ENCODE measurements at places on chromosomes 2 and 18.

- DNase-seq, result no peak
These were observed 1695.8 kb upstream of the PIK3C3 start for GRCh38 chr18:40259115-40259835.

GRCh38 chr2:46887028-46887885, 28.3 kb downstream of the MCFD2 start:
- DNase-seq, result no peak

DNA sequence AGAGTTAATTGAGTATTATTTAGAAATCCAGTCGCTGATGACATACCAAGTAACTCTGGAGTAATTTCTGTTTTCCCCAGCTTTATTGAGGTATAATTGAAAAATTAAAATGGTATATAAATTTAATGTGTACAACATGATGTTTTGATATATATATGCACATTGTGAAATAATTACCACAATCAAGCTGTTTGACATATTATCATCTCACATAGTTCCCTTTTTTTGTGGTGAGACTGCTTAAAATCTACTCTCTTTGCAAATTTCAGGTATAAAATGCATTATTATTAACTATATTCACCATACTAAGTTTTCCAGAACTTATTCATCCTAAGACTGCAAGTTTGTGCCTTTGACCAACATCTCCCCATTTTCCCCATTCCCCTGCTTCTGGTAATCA, 25.0 kb upstream of the SPAG16 start:
- DNase-seq, result no peak

GRCh38 chr2:136135921-136136906, 18.3 kb upstream of the CXCR4 start:
- DNase-seq, result peak; percentile 42

DNA sequence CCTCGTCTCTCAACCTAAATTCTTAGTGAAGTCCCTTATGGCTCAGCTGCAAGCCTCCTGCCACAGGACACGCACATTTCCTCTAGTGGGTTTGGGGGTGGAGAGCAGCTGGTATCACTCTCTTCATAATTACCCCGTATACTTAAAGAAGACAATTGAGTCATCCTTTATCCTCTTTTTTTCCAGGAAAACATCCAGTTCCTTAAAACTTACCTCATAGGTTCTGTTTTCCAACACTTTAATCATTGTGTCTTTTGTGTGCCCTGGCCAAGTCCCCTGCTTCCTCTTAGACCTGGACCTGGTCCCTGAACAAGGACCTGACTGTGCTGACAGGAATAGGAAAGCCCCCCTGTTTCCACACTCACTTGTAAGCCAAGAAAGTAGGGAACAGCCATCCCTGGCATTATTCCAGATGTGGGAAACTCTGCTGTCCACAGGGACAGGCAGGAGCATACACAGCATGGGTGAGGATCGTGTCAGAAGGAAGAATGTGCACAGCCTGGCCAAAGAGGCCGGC, 42.3 kb upstream of the MYO1B start:
- no peak for DNase-seq

DNA sequence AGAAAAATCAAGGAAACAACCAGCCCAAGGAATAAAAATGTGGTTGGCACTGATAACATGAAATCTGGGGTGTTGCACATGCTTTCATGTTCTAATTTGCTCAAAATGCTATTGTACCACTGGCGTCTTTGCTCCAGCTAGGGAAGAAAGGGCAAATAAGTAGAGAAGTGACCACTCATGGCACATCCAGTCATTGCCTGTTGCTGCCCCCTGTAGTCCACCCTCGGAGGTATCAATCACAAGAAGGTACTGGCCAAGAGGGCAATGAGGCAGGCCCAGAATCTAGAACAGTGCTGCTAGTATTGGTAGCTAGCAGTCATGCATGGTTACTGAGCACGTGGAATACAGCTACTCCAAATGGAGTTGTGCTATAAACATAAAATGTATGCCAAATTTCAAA, 213.4 kb downstream of the CDCA7 start:
- peak; percentile 46 for DNase-seq

- no peak for DNase-seq
These were observed 407.6 kb upstream of the HS6ST1 start for GRCh38 chr2:128726236-128726635.

GRCh38 chr2:172777431-172777830, 41.8 kb downstream of the RAPGEF4 start:
- no peak for DNase-seq

- DNase-seq, result no peak
These were observed 35.4 kb downstream of the PREPL start for GRCh38 chr2:44325897-44326296.

DNA sequence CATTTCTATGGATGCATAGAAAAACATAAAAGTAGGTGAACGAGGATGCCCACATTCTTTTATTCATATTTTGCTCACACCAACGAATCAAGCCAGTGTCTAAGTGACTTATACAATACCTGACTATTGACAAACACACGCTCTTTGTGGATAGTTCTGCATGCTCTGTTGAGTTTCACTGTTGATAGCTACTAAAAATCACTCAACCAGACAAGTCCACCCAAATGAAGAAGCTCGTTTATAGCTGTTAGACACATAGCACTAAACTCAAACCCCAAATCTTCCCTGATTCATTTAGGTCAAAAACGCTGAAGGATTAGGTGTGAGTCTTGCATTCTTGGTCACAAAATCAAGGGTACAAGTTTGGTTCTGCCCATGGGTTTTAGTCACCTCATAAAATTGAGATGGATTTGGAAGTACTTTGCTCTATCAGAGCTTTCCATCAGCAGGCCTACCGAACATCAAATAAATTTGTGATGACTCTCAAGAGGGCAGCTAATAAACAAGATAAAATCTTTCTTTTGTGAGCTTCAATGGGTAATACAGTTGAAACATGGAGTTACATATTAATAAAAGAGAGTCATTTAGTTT, 92.7 kb upstream of the ETAA1 start:
- no peak for DNase-seq

DNA sequence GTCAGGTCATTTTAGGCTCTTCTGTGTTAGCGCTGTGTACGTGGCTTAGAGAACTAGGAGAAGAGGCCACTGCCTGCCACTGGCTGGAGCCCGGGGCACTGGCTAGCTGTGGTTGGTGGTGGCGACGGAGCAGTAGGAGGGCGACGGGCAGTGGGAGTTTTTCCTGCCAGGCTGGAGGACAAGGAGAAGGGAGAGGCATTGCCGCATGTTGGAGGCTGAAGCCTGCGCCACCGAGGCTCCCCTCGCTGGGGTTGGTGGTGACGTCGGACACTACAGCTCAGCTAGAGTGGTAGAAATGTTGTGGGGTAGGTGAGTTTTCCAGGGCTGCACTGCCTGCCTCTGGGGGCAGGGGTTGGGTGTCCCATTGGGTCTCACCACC, 41.7 kb upstream of the IMP4 start:
- no peak for DNase-seq

- no peak for DNase-seq
These were observed 3.2 kb downstream of the GMPPA start for GRCh38 chr2:219501849-219502248.

- no peak for DNase-seq
These were observed 29.3 kb upstream of the LBH start for GRCh38 chr2:30201990-30202389.

GRCh38 chr18:58557008-58557435, 71.9 kb downstream of the ALPK2 start:
- DNase-seq, result no peak

GRCh38 chr18:10230072-10230471, 224.4 kb upstream of the APCDD1 start:
- no peak for DNase-seq

DNA sequence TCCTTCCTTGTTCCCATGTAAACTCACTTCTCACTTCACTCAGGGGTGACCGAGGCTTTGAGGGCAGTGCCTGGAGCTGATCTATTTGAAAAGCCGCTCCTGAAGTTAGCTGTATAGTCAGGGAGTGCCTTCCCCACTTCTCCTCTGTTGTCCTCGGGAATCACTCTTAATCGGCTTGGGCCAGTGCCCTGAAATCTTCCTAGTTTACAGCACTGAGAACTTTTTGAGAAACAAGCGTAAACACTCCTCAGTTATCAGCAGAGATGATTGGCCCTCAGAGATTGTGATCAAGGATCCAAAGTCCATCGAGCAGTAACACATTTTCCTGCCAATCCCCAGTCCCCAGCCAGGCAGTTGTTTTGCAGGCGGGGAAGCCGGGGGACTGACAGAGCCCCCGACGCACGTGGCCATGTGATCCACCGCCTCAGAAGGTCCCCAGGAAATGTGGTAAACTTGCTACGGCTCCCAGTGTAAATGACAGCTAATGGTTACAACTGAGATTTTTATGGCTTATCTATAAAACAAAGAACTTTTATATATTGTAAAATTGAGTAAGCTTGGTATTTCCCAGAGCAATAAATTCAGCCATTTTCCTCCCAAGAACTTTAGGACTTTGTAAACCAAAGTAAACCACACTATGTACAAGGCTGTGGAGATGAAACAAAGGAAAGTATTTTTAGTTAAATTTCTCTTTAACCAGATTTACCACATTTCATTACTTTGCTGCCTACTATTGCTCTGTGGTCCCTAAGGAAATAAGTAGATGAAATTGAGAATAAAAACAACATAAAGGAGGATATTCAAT, 53.5 kb downstream of the C18orf63 start:
- no peak for DNase-seq

DNA sequence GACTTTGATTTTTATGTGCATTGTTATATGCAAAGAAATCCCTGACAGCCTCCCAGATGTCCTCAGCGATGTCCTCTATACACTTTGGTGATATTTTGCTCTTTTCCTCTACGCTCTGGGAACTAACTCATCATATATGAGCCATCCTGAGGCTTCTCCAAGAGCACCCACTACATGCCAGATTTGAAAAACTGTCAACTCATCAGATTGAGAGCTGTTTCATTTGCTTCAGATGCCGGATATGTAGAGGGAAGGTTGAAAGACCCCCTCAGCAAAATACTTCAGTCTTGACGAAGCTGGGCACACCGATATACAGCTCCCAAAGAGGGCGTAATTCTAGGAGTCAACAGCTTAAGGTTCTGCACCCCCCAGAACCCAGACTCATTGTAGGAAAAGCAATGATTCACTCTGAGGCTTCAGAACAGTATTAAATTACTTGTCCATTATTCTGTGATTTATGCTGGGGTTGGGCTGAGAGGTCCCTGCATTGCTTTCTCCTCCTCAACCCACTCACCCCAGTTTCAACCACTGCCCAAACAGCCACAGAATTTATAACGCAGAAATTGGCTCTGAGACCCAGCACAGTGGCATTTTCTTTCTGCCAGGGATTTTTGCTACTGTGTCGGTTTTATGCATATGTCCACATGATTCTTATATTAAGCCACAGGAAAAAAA, 341.8 kb downstream of the ALK start:
- no peak for DNase-seq

- no peak for DNase-seq
These were observed 283.3 kb downstream of the SLC8A1 start for GRCh38 chr2:40168546-40168945.

GRCh38 chr2:44952143-44952805, 10.8 kb downstream of the SIX3 start:
- no peak for DNase-seq

DNA sequence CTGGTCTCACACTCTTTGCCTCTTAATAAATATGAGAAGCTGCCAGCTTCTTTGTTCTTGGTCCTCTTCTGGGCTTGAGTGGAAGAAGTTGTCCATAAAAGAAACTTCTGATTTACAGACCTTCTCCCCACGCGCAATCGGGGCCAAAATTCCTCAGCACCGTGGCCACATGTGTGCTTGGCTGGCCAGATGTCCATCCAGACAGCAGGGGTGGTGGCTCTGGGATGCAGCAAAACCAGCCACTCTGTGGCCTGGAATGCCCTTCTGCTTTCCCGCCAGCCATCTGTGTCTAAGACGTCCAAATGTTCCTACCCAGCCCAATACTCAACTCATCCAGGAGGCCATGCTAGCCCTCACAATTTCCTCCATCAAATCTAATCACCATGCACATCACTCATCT, 250.8 kb downstream of the EN1 start:
- no peak for DNase-seq

DNA sequence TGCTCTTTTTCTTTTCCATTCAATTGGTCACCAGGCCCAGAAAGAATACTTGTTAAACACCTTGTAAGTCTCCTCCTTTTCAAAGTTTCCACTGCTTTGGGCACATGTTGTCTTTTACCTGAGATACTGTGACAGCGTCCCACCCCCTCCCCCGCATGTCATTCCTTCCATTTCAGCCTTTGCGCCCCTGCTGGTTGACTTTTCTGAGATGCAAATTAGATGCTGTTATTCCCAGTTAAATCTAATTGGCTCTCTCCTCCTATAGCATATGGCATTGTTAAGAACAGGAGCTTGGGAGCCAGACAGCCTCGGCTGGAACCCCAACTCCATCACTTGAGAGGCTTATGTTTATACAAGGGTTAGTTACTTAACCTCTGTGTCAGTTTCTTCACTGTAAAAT, 80.3 kb upstream of the GAREM1 start:
- DNase-seq, result no peak

DNA sequence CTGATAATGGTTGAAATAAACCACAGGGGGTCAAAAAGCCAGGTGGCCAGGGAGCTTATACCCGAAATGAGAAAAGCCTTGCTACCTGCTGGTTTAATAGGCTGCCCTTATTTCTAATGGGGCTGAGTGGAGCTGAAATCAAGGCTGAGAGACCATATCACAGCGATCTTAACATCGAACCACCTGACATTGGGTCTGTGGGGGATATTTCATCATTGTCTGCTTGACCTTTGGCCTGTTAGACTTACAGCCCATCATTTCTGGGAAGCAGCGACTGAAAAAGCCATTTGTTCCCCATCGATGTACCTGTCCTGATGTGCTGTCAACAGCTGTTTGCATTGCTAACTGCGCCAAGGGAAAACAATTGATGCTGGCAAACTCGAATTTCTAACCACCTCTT, 199.7 kb upstream of the SLC14A2 start:
- DNase-seq, result peak; percentile 98

DNA sequence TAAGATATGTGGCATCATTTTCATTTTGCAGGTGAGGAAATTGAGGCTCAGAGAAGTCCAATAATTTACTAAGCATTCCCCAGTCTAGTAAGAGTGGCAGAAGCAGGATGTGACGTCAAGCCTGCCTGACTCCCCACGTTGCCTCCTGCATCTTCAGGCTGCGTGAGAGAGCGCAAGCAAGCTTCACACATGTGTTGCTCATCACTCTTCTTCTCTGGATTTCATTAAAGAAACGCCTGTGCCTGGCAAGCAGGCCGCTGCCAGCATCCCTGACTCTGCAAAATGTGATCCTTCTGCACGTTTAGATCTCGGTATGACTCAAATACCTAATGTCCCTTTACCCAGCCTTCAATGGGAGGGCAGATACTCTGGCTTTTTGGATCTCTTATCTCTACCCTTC, 96.8 kb downstream of the PRKCE start:
- DNase-seq, result no peak

GRCh38 chr2:2777213-2777612, 446.1 kb upstream of the MYT1L start:
- DNase-seq, result no peak

DNA sequence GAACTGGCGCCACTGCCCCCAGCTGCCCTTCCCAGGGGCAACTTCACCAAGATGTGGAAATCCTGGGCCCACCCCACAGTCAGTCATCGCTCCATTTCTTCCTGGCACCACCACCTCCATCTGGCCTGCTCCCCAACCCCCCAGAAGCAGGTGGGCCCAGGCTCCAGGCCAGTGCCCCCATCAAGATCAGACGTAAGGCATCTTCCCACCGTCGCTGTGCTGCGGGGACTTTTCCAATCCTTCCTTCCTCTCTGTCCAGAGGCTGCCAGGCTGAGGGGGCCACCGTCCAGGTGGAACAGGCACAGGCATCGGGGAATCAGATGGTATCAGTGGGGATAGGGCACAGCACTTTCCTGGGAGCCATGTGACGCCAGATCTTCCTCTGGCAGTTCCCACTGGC, 8.1 kb downstream of the PRLH start:
- DNase-seq, result no peak

GRCh38 chr2:123770996-123771720, 253.9 kb upstream of the CNTNAP5 start:
- no peak for DNase-seq

All from NCI-H748 treated with DMSO at 0.1 percent for 48 hours (cell line).